IgD-negative memory B cell (primary cell): ENCODE measurements at places on chromosomes 6 and 20. TPM values are rescaled to one million over a fixed set of nuclear protein-coding genes. Genes with fewer than 3 reads are reported as not detected.

IMPG1 gene
- not detected for polyA plus RNA-seq

FAM209A gene
- polyA plus RNA-seq: not detected

IL20RA gene
- polyA plus RNA-seq: not detected

KIAA0408 gene
- polyA plus RNA-seq: 0.76 TPM

REM1 gene
- polyA plus RNA-seq: not detected

PDE7B gene
- polyA plus RNA-seq: 0.49 TPM

MATN4 gene
- not detected for polyA plus RNA-seq

COQ3 gene
- polyA plus RNA-seq: 8.9 TPM

DYNLRB1 gene
- 333 TPM for polyA plus RNA-seq

CRISP3 gene
- polyA plus RNA-seq: not detected

GDAP1L1 gene
- not detected for polyA plus RNA-seq

PRELID3B gene
- polyA plus RNA-seq: 36.5 TPM

CTAGE9 gene
- not detected for polyA plus RNA-seq

SNX21 gene
- 2.4 TPM for polyA plus RNA-seq

SIRPB1 gene
- 2.0 TPM for polyA plus RNA-seq

RUNX2 gene
- polyA plus RNA-seq: 2.9 TPM

CLPSL1 gene
- not detected for polyA plus RNA-seq

RBPJL gene
- not detected for polyA plus RNA-seq

MUC21 gene
- not detected for polyA plus RNA-seq

PPP1R18 gene
- polyA plus RNA-seq: 91.7 TPM

CD40 gene
- 217 TPM for polyA plus RNA-seq

ZC3H12D gene
- 8.2 TPM for polyA plus RNA-seq
